Trophoblast cell (in vitro differentiated cells and primary cell): ENCODE measurements at places on chromosomes 7 and 10.

- DNase-seq = no peak
Observed at GRCh38 chr7:157543276-157543675, 206.5 kb downstream of the DNAJB6 start.

- no peak for DNase-seq
Observed at GRCh38 chr10:31011017-31011664, 20.5 kb downstream of the ZNF438 start.

GRCh38 chr10:3036155-3037021, 31.0 kb upstream of the PFKP start:
- no peak for DNase-seq

- no peak for DNase-seq
Observed at GRCh38 chr7:28711114-28711513, 247.0 kb downstream of the TRIL start.

GRCh38 chr10:124306922-124307371, 111.8 kb downstream of the OAT start:
- DNase-seq = peak; percentile 18
